Activated CD8-positive, alpha-beta T cell treated with anti-CD3 and anti-CD28 coated beads for 36 hours (primary cell): ENCODE measurements at places on chromosomes 3 and 15.

DNA sequence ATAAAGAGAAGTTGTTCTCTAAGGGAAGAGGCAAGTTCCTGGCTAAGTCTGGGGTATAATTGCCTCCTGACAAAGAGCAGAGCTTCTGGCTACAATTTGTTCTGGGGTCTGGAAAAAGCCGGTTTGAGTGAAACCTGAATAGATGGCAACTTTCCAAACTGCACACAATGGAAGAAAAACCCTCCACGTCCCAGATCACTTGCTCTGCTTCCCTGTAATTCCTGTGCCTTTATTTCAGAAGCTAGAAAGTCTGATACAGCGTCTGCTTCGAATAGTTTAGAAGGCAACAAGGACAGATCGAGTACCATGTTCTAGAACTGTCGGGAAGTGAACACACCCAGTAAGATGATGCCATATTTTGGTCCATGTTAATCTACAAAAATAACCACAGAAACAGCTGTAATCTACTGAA is 1.6 kb upstream of the WDR82 start:
- H3K27ac ChIP-seq, result peak overlapping the region; percentile 96
- DNase-seq, result no peak
- peak overlapping the region; percentile 99 for H3K4me3 ChIP-seq
- H3K4me1 ChIP-seq, result peaks cover 51% of the 10 kb centered on the region

DNA sequence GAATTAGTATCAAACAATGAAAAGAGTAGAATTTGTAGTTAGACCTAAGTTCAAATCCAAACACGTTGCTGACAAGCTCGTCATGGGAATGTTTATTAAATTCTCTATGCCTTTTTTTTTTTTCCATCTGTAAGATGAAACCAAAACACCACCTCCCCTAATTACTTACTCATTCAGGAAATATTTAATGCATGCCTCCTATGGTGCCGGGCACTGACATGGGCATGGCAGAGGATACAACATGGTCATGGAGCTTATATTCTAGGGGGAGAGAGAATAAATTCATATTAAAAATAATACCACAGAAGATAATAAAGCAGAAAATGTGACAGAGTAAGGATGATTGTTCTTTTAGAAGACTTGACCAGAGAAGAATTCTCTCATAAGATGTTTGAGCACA is 215.8 kb downstream of the RYR3 start:
- DNase-seq, result no peak
- H3K4me1 ChIP-seq, result no peaks in the 10 kb centered on the region
- H3K27ac ChIP-seq, result no peak overlapping the region
- H3K27me3 ChIP-seq, result peaks cover 2% of the 10 kb centered on the region

- no peak for DNase-seq
- no peaks in the 10 kb centered on the region for H3K36me3 ChIP-seq
- no peaks in the 10 kb centered on the region for H3K4me1 ChIP-seq
Measured at GRCh38 chr3:99646107-99646435, 7.7 kb downstream of the COL8A1 start.

- H3K36me3 ChIP-seq, result no peaks in the 10 kb centered on the region
- peaks cover 35% of the 10 kb centered on the region for H3K4me1 ChIP-seq
- peak overlapping the region; percentile 95 for H3K4me3 ChIP-seq
- DNase-seq, result peak; percentile 21
- H3K27ac ChIP-seq, result peak overlapping the region; percentile 92
Measured at GRCh38 chr15:99566157-99566897, 543 bp downstream of the MEF2A start.

GRCh38 chr15:37040072-37040742 is 60.1 kb downstream of the MEIS2 start:
- H3K36me3 ChIP-seq, result no peaks in the 10 kb centered on the region
- no peak overlapping the region for H3K4me3 ChIP-seq
- H3K27ac ChIP-seq, result no peak overlapping the region
- H3K27me3 ChIP-seq, result no peaks in the 10 kb centered on the region
- H3K4me1 ChIP-seq, result no peaks in the 10 kb centered on the region
- DNase-seq, result no peak

GRCh38 chr15:31271711-31272557 is 54.7 kb upstream of the KLF13 start:
- no peaks in the 10 kb centered on the region for H3K36me3 ChIP-seq
- H3K27ac ChIP-seq, result no peak overlapping the region
- no peaks in the 10 kb centered on the region for H3K27me3 ChIP-seq
- no peak overlapping the region for H3K4me3 ChIP-seq
- DNase-seq, result no peak

DNA sequence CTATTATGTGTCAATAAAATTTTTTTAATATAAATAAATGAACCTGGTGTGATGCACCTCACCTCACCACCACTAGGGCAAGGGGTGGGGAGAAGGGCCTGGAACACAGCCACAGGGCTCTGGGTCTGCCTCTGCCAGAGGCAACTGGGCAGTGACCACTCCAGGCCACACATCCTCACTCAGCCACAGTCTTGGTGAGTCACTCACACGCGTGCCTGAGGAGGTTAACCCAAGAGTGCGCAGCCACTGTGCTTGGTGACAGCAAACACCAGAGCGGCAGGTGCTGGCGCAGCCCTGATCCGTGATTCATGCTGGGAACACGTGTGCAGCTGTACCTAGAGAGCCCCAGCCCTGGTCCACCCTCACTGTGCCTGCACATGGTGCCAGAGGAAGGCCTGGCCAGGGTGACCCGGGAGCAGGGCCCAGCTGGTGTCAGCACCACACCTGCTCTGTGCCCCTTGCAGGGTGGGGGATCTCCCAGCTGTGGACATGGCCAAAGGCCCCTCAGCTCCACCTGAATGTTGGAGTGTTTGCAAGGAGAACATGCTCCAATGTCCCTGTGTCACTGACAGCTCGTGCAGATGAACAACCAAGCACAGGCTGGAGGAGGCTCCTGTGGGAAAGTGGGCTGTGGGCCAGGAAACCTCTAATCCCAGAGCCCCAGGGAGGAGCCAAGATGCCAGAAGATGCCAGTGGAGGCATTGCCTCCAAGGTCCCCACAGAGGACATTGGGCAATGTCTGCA is 2.1 kb downstream of the SLC41A3 start:
- H3K4me3 ChIP-seq, result peak overlapping the region; percentile 84
- H3K36me3 ChIP-seq, result peaks cover 8% of the 10 kb centered on the region
- peaks cover 21% of the 10 kb centered on the region for H3K4me1 ChIP-seq
- H3K27me3 ChIP-seq, result no peaks in the 10 kb centered on the region
- no peak overlapping the region for H3K27ac ChIP-seq

DNA sequence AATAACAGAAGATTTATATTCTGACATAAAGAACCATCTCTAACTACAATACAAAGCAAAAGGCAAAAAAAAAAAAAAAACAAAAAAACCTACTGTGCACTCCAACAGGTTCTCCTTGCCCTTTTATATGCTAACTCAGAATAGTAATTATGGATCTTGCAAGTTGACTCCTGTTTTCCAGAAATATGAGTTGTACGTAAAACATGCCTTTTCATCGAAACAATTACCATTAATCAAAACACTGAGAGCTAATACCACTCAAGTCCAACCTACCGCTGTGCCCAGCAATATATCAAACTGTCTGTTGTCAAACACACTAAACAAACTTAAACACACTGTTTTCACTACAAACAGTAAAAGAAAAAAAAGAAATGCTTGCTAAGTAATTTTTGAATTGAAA is 389.8 kb downstream of the TBC1D5 start:
- no peak overlapping the region for H3K4me3 ChIP-seq
- DNase-seq, result no peak
- H3K4me1 ChIP-seq, result peaks cover 3% of the 10 kb centered on the region
- H3K27ac ChIP-seq, result no peak overlapping the region
- no peaks in the 10 kb centered on the region for H3K27me3 ChIP-seq

- H3K36me3 ChIP-seq, result no peaks in the 10 kb centered on the region
- H3K27me3 ChIP-seq, result peaks cover 12% of the 10 kb centered on the region
- H3K4me1 ChIP-seq, result no peaks in the 10 kb centered on the region
- DNase-seq, result no peak
- no peak overlapping the region for H3K4me3 ChIP-seq
- no peak overlapping the region for H3K27ac ChIP-seq
Measured at GRCh38 chr3:120244834-120245225, 40.2 kb downstream of the GPR156 start.

GRCh38 chr3:184814214-184814613 is 2.2 kb downstream of the VPS8 start:
- peak overlapping the region; percentile 69 for H3K27ac ChIP-seq
- no peaks in the 10 kb centered on the region for H3K27me3 ChIP-seq
- H3K4me3 ChIP-seq, result no peak overlapping the region
- DNase-seq, result no peak
- H3K4me1 ChIP-seq, result peaks cover 54% of the 10 kb centered on the region

DNA sequence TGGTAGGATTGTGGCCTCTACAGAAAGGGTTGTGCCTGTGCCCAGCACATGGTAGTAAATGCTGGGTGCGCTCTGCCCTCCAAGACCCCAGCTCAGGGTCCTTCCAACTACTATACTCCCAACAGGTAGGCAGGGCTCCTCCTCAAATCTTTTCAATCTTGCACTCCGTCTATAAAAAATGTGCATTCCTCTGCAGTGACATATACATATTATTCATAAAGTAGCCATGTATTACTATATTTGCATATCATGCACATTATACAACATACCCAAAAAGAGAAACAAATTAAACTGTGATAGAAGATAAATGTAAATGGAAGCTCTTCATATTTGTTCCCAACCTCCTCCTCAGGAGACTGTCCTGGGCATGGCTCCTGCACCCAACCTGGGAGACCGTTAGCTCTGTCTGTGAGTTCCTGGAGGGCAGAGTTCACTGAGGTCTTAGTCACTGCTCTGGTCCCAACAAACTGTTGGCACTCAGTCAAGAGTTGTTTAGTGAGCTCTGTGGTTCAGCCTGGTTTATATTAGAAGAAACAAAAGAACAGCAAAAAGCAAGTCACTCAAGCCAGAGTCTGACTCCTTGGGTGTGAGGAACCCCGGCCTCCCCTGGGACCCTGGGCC is 47.7 kb upstream of the GRIP2 start:
- H3K4me1 ChIP-seq, result no peaks in the 10 kb centered on the region
- DNase-seq, result no peak
- H3K27me3 ChIP-seq, result peaks cover 9% of the 10 kb centered on the region
- no peak overlapping the region for H3K4me3 ChIP-seq
